HFFc6 (cell line): ENCODE measurements at places on chromosomes 6 and 20. TPM values are rescaled to one million over a fixed set of nuclear protein-coding genes. Genes with fewer than 3 reads are reported as not detected.

- DNase-seq, result peak; percentile 5
Measured at GRCh38 chr6:40719671-40720374, 132.7 kb upstream of the LRFN2 start.

DNA sequence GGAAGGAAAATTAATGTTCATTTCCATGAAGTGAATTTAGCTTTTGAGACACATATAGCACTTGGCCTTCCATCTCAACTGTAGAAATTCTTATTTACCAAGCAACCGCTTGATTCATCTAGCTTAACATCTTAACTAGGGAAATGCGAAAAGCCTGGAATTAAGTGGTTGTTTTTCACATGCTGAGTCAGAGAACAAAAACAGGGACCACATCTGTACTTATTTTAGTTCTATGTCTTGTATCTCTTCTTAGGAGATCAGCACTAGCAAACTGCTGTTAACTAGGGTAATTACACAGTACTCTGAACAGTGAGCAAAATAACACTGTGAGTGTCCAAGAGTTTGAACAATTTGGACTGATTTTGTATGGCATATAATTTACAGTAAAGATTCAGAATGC is 590.9 kb upstream of the NRSN1 start:
- DNase-seq, result no peak

- no peak for DNase-seq
Measured at GRCh38 chr6:132410830-132411229, 9.6 kb upstream of the MOXD1 start.

DNA sequence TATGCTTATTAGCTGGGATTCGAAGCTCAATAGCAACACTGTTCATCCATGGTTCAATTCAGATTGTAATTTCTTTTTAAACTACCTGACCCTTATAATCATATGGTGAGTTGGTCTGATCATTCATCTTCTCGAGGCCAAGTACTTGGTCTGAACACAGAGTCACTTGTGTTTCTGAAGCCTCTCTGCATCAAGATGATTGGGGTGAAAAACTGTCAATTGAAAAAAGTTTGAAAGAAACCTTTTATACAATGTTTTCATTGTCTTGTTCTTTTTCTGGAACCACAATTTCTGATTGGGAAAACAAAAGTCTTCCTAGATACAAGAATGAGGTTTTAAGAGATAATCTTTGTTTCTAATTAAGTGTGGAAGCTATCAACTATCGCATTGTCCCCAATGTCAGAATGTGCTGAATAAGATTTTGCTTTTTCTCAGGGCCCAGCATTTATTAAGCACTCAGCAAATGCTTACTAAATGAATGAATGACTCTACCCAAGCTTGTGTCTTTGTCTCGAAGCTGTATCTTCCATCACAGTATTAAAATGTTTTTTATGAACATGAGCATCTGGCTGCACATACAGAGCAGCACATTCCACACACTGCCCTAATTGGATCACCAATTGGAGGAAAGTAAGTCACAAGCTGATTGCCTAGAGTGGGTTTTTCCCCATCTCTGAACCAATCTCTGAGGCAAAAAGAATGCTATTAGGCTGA is 45.0 kb upstream of the MOXD1 start:
- DNase-seq, result peak; percentile 2

DNA sequence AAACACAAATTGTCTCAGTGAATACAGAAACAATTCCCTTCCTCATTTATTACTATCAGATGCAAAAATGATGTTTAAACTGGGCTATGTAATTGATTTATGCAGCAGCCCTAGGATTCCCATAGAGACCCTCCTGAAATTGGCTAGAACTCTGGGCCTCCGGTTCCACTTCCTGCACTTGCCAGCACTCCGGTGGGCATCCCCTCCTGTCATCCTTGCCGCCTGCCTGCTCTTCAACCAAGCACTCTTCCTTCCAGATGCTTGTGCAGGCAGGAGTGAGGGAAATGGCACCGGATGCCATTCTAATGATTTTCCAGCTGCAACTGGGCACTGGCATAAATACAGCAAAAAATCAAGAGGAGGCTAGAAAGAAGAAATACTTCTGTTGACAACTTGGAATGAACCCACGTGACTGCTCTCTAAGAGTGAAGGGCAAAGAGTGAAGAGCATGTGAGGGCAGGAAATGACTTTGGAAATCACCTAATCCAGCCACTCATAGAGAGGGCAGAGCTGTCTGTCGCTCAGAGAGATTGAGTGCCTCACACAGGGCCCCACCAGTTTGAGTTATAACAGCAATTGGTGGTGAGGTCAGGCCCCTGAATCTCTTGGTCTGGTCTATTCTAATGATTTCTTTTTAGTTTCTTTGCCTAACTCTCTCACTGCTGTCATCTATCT is 3.7 kb upstream of the NEDD9 start:
- DNase-seq, result no peak

- peak; percentile 30 for DNase-seq
Measured at GRCh38 chr6:52910091-52910490, 593 bp upstream of the GSTA3 start.

DNA sequence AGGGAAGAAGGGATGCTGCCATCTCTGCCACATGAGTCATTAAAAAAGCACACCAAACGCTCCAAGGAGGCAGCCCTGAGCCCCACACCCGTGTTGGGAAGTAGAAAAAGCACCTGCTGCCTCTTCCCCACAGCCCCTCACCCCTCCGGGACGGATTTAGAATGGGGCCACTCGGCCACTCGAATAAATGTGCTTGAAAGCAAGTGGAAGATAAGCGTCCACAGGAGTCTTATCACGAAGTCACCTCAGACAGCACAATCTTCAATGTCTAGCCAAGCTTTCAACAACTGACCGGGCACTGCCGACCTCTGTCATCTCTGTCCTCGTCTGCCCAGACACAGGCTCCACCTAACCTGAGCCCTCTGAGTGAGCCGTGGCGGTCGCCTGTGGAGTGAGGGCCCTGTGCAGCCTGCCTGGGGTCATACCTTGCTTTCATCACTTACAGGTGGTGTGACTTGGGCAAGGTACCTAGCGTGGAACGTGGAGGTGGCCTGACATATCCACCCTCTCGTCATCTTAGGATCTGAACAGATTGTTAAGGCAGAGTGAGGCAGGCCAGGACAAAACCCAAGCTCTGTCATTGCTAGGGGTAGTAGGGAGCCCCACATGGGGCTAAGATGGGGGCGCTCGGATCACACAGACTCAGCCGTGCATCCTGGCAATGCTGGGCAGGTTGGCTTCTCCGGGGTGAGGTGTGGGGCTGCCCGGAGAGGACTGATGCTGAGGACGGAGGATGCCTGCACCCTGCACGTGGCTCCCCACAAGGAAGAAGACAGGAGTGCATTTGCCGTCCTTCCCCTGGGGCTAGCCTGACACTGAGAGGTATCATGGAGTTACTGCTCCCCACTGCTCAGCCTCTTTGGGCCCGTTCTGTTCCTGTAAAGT is 34.8 kb downstream of the PSMG4 start:
- no peak for DNase-seq

- DNase-seq, result no peak
Measured at GRCh38 chr6:159056899-159057298, 12.1 kb upstream of the TAGAP start.

- peak; percentile 96 for DNase-seq
Measured at GRCh38 chr6:22892452-22892851, 323.1 kb downstream of the HDGFL1 start.

- DNase-seq, result peak; percentile 28
Measured at GRCh38 chr6:81624453-81624852, 128.0 kb downstream of the TENT5A start.

DNA sequence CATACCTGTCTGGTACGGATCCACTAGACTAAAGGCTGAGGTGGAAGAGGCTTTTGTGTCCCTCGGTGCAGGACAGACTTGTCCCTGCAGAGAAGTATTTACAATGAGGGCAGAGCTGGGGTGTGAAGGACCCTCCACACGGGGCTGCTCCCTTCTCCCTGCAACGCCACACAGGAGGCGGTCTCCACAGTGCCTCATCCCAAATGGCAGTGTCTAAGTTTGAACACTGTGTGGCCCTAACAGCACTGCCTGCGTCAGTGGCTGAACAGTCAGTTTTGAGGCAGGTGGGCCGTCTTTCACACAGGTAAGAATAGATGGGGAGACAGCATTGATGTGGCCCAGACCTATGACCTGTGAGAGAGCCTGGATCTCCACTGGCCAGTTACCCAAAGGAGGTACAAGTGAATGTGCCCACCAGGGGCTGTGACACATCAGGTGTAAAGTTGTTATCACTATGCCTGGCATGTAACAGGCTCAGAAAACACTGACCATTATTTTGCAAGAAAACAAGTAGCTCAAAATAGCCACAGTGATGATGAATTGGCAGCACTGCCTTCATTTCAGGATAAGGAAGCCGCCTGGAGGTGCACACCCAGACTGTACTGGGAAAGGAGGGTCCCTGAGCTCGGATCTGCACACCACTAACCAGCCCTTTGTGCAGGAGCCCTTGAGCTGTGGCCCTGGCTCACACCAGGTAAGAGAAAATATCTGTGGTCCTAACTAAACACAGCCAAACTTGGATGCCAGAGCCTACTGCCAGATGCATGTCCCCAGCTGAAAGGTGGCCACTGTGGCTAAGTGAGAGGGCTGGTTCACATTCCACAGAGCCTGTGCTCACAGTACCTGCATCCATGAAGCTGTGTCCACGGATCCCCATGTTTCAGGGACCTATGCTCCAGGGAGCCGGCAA is 246.7 kb downstream of the DLL1 start:
- DNase-seq, result no peak

- DNase-seq, result no peak
Measured at GRCh38 chr20:3812259-3812681, 8.1 kb upstream of the AP5S1 start.

GRCh38 chr6:2029130-2029794 is 216.1 kb downstream of the GMDS start:
- no peak for DNase-seq

GRCh38 chr6:166559211-166559610 is 27.3 kb downstream of the RAMACL start:
- no peak for DNase-seq

- no peak for DNase-seq
Measured at GRCh38 chr6:24721461-24722215, 2.7 kb upstream of the C6orf62 start.

- no peak for DNase-seq
Measured at GRCh38 chr6:47633141-47633540, 65.2 kb upstream of the ADGRF4 start.

GRCh38 chr6:18585032-18585573 is 198.0 kb downstream of the RNF144B start:
- DNase-seq, result peak; percentile 63

DNA sequence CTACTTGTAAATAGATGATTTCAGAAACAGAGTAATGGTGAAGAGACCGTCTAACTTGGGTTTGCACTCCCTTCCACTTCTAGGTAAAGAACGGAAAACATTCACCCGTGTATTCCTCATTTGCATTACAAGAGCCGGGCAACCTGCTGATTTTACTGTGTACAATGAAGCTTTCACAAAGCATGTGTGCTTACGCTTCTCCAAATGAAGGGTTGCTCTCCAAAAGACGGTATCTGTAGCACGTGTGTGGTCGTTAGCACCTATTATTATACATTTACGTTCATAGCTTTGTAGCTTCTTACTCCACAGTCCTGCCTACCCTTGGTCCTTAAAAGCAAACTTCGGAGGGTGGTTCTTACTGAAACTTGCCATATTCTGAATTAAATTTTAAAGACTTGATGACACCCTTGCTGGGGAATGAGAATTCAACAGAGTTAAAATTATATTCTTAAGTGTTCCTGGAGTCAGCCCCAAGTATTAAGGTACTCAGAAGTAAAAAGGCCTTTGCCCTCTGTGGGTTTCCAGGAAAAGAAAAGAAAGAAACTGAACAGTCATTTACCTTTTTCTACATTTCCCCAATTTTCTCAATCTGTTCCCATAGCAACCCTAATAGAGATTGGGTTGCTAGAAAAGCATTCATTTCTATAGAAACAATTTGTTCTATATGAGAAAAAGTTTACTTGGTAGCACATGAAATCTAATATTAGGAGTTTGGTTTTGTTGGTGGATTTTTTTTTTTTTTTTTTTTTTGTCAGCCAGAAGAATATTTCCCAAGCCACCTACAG is 61.9 kb upstream of the KCNG1 start:
- no peak for DNase-seq

- peak; percentile 79 for DNase-seq
Measured at GRCh38 chr6:15443119-15443830, 197.4 kb downstream of the JARID2 start.

GRCh38 chr6:161882196-161882765 is 608.4 kb upstream of the AGPAT4 start:
- no peak for DNase-seq

DNA sequence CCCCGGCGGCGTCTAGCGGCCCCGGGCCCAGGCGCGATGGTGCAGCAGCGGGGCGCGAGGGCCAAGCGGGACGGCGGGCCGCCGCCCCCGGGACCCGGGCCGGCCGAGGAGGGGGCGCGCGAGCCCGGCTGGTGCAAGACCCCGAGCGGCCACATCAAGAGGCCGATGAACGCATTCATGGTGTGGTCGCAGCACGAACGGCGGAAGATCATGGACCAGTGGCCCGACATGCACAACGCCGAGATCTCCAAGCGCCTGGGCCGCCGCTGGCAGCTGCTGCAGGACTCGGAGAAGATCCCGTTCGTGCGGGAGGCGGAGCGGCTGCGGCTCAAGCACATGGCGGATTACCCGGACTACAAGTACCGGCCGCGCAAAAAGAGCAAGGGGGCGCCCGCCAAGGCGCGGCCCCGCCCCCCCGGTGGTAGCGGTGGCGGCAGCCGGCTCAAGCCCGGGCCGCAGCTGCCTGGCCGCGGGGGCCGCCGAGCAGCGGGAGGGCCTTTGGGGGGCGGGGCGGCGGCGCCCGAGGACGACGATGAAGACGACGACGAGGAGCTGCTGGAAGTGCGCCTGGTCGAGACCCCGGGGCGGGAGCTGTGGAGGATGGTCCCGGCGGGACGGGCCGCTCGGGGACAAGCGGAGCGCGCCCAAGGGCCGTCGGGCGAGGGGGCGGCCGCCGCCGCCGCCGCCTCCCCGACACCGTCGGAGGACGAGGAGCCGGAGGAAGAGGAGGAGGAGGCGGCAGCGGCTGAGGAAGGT is 715 bp downstream of the SOX12 start:
- DNase-seq, result peak; percentile 63

B3GAT2 gene
- total RNA-seq, result 0.05 to 0.06 TPM in 2 of 3 replicates, not detected in the other

RAET1E gene
- total RNA-seq, result 0.12 to 0.46 TPM (median 0.17 TPM) in 3 replicates

ECT2L gene
- not detected in 3 replicates for total RNA-seq

TRPC4AP gene
- 79.8 to 81.7 TPM (median 79.9 TPM) in 3 replicates for total RNA-seq

GSTA3 gene
- not detected in 3 replicates for total RNA-seq

LRRC73 gene
- 1.2 to 1.3 TPM (median 1.2 TPM) in 3 replicates for total RNA-seq

MLN gene
- total RNA-seq, result not detected in 3 replicates

KCNQ5 gene
- 19.9 to 36.3 TPM (median 26.1 TPM) in 3 replicates for total RNA-seq

CST5 gene
- not detected in 3 replicates for total RNA-seq

NFKBIL1 gene
- 13.1 to 15.9 TPM (median 14.3 TPM) in 3 replicates for total RNA-seq

HTR1B gene
- 0.18 to 0.85 TPM (median 0.36 TPM) in 3 replicates for total RNA-seq

SNRPB gene
- total RNA-seq, result 155 to 234 TPM (median 214 TPM) in 3 replicates

OOEP gene
- total RNA-seq, result not detected in 3 replicates

PDYN gene
- total RNA-seq, result not detected in 3 replicates

BPIFB2 gene
- not detected in 3 replicates for total RNA-seq

CASS4 gene
- 0.42 to 0.55 TPM (median 0.45 TPM) in 3 replicates for total RNA-seq
